ENCODE measurements at places on chromosomes 12 and 14. TPM values are rescaled to one million over a fixed set of nuclear protein-coding genes. Genes with fewer than 3 reads are reported as not detected.

DNA sequence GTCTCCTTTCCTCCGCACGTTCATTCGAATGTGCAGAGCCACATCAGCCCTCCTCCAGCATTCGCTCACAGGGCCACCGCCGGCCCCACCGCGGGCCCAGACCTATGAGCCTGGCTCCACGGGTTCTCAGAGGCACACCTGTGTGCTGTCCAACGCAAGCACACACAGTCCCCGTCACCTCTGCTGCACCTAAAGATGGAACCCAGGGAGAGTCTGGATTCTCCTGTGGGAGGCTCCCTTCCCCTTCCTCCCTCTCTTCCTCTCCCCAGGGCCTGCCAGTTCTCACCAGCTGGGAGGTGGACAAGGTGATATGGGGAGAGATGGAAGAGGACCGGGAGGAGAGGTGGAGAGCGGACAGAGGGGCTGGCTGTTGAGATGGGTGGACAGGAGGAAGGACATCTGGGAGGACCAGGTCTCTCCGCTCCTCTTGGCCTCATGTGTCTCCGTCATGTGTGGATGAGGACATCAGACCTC is 4.9 kb upstream of the AQP6 start:
- no peak for DNase-seq

DNA sequence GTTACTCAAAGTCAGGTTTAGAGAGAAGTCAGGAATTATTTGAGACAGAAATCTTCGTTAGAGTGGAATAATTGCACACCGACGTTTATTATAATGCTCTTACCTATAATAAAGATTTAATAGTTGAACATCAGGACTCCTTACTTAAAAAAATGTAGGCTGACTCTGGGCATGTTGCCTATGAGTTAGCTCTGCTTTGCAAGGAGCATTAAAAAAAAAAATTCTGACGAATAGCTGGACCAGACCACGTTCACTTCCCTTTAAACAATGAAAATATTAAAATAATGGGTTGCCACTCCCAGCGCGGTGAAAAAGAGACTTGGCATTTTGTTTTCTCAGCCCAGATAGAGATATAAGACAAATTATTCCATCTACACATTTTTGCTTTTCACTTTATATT is 574 bp upstream of the FANCM start:
- DNase-seq: no peak

KIF26A gene
- 0.74 TPM for total RNA-seq

PRIM1 gene
- total RNA-seq: 4.1 TPM

SYNDIG1L gene
- total RNA-seq: 0.32 TPM

ENDOU gene
- total RNA-seq: 2.2 TPM
